ENCODE measurements at places on chromosomes 1 and 21. TPM values are rescaled to one million over a fixed set of nuclear protein-coding genes. Genes with fewer than 3 reads are reported as not detected.
A peak's percentile ranks its signal among the peaks of the same experiment; 100 is the strongest.

The F5 gene
- polyA plus RNA-seq = not detected

The CYP4B1 gene
- polyA plus RNA-seq = not detected

The KDF1 gene
- polyA plus RNA-seq = not detected

DNA sequence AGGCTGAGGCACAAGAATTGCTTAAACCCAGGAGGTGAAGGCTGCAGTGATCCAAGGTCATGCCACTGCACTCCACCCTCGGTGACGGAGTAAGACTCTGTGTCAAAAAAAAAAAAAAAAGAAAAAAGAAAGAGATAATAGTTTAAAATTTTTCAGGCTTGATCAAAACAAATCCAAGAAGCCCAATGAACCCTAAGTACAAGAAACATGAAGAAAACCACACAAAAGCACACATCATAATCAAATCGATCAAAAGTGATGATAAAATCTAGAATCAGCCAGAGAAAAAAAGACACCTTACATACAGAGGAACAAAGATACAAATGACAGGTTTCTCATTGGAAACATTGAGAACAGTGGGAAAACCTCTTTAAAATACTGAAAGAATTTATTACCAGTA is 31.5 kb downstream of the LDLRAD1 start:
- DNase-seq = no peak

- DNase-seq = no peak
Measured at GRCh38 chr21:33854604-33855003, 61.0 kb downstream of the ATP5PO start.

- DNase-seq = no peak
Measured at GRCh38 chr1:90605070-90605469, 112.0 kb downstream of the BARHL2 start.

DNA sequence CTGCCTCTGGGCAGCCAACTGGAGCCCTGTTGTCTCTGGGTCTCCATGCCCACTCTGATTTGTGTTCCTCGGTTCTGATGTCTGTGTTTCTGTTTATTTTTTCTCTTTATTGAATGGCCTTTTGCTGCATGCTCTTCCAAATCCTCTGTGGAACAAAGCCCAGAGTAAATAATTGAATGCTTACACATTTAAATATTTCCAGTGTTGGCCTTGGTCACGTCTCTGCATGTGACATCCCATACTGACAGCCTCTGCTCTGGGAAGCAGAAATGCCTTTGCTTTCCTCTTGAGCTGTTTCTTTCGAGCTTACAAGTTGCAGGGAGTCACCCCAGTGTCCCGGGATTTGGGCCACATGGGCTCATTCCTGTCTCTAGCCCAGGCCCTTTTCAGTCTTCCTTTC is 267.9 kb downstream of the PTPRU start:
- DNase-seq = peak; percentile 8

DNA sequence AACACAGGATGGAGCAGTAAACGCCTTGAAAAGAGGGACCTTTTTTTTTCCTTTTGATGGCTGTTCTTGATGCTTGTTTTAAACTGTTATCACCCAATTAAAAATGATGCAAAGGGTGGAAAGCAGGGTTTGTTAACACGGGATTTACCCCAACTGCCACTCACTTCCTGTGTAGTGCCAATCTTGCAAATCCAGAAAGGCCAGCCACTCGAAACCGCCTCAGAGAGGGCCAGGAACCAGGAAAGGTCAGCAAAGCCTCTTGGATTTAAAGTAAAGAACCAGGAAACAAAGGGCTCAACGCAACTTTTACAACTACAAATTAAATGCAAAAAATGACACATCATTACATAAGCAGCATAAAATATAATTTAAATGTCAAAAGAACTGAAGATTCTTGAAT is 347.4 kb downstream of the PDE4B start:
- DNase-seq = no peak

GRCh38 chr1:172849653-172850052 is 190.8 kb downstream of the FASLG start:
- DNase-seq = no peak

GRCh38 chr1:197620714-197621163 is 154.5 kb downstream of the DENND1B start:
- no peak for DNase-seq

DNA sequence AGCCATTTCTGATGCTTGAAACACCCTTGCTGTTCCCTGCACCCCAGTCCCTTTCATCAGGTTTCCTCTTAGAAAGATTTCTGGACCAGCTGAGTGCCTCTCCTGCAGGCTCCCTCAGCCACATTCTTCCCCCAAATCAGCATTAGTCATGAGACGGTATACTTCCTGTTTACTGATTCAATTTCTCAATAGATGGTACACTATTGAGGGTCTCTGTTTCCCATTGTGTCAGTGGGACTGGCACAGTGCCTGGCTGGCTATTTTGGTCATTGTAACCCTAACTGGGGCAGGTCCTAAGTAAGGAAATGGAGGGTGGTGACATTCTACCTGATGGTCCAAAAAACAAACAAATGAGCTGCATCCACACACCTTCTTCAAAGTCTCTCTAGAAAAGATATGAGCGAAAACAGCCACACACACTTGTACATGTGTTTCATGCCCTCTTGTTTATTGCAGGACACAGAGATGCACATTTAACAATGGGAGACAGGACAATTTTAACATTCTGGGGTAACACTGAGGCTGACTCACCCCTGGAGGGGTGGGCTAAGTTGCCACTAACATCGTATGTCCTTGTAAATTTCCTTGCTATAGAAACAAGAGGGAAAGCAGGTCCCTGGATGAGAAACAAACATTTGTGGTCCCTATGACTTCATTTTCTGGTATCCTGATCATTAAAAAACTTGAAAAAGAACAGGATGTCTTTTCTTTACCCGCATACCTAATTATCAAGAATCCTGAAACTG is 77.5 kb downstream of the RRAGC start:
- no peak for DNase-seq

DNA sequence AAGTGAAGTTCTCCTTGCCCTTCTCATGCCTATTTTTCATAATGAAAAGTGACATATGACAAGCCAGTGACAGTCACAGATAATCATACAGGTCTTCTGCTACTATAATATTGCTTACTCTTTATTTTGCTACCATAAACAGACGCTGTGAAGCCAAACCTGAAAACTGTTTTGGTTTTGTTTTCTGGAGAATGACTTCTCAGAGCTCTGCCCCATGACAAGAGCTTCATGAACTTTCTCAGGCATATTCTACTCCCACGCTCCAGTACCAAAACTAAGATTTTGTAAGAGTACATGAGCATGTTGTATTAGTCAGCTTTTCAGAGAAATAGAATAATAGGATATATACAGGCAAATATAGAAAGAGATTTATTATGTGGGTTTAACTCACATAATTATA is 64.3 kb upstream of the VTCN1 start:
- no peak for DNase-seq

GRCh38 chr1:63971557-63971956 is 197.7 kb downstream of the ROR1 start:
- DNase-seq = no peak

GRCh38 chr1:114037962-114038816 is 58.9 kb downstream of the OLFML3 start:
- DNase-seq = no peak

DNA sequence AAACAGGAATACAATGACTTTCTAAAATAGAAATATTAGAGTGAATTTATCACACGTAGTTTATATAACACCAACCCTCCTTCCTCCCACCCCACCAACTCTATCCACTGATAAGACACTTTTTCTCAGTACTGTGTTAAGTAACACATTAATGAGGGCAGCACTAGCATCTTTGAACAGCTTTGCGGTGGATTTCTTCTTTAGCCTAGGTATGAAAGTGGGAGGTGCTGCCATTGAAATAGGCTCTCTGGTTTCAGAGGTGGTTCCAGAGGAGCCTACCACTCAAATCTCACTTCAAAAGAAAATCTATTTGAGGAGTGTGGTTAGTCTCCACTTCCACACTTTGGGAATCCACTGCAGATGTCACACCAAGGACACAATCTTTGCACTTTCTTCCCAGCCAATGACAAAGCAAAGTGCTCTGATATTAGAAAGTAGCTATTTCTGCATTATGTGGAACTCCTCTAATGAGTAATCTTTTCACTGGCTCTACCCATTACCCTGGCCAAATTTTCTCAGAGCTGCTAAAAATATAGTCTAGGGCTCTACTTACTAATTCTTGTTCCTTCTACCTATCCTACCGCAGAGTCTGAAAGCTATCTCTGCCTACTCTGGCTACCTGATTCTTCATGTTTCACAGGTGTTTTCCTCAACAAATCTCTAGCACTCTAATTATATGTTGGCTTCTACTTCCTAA is 1667.8 kb downstream of the MRPL39 start:
- no peak for DNase-seq

GRCh38 chr1:221462345-221462744 is 279.5 kb downstream of the DUSP10 start:
- peak; percentile 46 for DNase-seq

GRCh38 chr1:219781491-219781890 is 146.9 kb downstream of the SLC30A10 start:
- DNase-seq = no peak

- no peak for DNase-seq
Measured at GRCh38 chr1:170198584-170198983, 52.8 kb downstream of the NTMT2 start.

- no peak for DNase-seq
Measured at GRCh38 chr1:19205403-19205802, 4.7 kb downstream of the UBR4 start.

GRCh38 chr1:173714441-173714758 is 381 bp upstream of the KLHL20 start:
- no peak for DNase-seq

GRCh38 chr1:44034423-44034822 is 3.2 kb upstream of the SLC6A9 start:
- no peak for DNase-seq

- DNase-seq = no peak
Measured at GRCh38 chr1:111965781-111966443, 23.6 kb downstream of the KCND3 start.

DNA sequence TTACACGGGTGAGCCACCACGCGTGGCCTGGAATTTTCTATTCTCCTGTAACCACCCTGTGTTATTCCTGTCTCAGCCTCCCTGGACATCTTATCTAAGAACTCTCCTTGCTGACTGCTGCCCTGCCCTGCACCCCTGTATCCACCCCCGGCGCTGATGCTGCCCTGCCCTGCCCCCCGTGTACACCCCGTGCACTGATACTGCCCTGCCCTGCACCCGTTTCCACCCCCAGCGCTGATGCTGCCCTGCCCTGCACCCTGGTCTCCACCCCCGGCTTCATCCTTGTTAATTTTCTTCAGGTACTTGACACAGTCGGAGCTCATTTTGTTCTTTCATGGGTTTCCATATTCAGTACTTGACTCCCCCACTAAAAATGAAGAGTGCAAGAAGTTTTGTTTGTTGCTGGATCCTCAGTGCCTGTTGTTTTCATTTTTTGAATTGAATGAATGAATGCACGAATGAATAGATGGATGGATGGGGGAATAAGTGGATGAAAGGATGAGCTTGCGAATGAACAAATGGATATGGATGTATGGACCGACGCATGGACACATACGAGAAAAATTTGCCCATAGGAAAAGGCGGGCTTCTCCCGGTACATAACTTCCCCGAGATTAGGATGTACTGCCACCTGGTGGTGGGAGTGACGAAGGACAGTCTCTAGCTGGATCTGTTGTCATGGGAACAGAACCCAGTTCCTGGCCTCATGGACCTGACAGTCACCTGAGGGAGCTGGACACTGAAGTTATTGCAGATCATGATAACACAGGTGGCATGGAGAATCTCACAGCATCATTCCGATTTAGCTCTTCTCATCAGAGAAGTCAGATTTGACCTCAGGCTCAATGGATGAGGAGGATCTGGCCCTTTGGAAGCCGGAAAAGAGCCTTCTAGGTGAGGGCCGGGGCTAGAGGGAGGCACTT is 14.9 kb downstream of the AADACL4 start:
- DNase-seq = peak; percentile 81

DNA sequence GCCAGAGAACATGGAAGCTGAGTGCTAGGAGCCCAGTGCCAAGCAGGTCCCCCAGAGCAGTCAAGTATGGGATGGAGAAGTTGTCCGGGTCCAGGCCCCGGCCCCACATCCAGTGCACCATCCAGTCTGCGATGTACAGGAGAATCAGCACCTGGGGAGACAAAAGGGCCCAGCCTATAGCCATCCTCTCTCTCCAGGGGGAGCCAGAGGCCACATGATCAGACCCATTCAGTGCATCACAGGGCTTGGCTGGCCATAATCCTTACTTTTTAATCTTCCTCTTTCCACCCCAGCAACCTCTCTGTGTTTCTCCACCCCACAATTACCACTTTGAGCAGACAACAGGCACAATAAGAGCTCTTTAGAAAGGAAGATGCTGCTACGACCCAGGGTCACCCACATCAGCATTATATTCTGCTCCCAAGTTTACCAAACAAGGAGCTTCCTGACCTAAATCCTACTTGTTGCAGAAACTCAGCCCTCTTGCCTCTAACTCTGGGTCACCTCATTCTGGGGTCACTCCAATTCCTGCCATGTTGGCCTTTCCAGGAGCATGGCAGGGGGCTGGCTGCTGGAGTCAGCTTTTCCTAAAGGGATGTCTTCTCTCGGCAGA is 16.4 kb upstream of the RAB29 start:
- peak; percentile 21 for DNase-seq

- DNase-seq = peak; percentile 36
Measured at GRCh38 chr1:94753171-94753972, 66.8 kb upstream of the SLC44A3 start.

GRCh38 chr1:159944623-159945455 is 574 bp downstream of the IGSF9 start:
- DNase-seq = no peak

DNA sequence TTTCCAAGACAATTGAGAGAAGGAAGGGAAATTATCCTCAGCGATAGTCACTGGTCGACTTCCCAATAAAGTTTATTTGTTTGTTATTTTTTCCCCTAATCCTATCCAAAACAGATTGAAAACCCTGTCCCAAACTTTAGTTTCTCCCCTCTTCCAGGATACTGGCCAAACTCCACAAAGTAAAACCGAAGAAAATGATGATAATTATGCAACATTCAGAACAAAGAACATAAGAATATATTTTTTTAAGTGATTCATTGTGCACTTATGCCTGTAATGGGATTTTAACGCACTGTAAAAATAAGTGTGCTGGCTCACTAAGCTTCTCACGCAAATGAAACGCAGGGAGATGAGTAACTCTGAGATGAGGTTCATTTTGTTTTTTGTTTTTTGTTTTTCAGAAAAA is 6.0 kb downstream of the GLIS1 start:
- DNase-seq = peak; percentile 95

DNA sequence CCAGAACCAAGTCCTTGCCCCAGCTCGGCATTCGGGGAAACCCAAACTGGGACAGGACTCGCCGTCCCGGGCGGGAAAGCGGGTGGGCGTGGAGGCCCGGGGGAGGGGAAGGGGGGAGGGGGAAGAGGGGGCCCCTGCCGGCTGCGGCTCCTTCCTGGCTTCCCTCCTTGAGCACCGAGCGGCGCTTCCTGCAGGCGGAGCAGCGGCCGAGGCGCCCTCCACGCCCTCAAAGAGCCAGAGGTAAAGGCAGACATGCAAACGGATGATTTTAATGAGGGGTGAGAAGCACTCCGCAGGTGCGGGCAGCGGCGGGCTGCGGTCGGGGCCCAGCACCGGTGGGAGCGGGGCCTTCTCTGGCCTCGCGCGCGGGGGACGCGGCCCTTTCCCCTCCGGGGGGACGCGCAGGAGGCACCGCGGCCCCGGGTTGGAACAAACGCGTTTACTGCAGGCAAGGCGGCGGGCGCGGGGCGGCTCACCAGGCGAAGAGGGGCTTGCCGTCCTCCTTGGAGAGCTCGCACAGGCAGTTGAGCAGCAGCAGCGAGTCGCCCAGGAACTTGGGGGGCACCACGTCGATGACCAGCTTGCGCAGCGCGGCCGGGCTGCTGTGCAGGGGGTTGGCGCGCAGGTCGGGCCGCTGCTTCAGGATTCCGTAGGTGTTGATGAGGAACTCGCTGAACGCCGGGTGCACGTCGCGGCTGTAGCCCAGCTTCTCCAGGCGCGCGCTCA is 5.7 kb upstream of the FTCD start:
- DNase-seq = no peak
